ENCODE measurements at places on chromosomes 6 and 20.

GRCh38 chr6:26454631-26455030 is 3.1 kb upstream of the BTN2A1 start:
- no peak for DNase-seq

- no peak for DNase-seq
Measured at GRCh38 chr6:37761554-37762271, 57.8 kb upstream of the ZFAND3 start.

DNA sequence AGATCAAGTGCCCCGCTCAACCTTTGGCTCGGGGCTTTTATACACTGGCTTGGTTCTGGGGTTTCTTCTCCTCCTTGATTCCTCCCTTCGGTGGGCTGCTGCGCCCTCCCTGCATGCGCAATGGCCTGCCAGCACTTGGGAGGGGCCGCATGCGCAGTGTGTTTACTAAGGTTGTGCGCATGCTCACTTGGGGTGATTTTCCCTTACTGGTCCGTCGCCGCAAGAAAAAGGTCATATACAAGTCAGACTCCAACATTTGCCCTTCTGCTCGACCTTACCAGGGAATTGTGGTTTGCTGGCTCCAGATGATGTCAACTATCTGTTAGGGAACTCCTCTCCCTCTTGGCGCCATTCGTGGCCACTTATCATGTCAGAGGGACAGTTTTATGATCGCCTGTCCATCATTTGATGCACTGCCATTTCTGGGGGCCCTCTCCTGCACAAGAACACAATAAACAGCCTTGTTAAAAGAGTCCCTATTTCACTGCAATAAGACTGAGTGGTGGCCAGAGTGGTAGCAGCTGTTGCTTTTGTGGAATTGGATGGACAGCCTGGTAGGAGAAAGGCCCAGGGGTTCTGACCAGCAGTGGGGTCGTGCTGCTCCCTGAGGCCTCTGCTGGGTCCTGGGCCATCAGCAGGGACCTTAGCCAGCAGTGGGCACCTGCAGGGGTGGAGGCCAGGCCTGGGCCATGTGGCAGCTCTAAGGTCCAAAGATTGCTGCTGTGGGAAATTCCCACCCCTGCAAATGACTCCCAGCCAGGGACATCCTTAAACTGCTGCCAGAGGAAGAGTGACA is 2.8 kb upstream of the LBP start:
- DNase-seq = no peak

DNA sequence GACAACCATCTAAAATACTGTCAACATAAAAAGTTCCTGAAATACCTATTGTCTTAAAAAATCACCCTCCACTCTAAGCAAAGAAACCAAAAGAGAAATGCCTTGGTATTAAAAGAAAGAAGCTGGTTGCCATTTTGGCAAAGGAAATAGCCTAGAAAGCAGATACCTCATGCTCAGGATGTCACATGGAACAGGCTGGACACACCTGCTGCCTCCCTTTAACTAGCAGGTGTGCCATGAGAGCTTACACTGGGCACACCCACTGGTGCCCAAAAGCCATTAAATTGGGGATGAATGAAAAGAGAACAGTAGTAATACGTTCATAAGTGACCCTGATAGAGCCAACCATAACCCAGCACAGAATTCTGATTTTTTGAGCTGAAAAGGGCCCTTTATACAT is 1.5 kb downstream of the SLC23A2 start:
- no peak for DNase-seq

DNA sequence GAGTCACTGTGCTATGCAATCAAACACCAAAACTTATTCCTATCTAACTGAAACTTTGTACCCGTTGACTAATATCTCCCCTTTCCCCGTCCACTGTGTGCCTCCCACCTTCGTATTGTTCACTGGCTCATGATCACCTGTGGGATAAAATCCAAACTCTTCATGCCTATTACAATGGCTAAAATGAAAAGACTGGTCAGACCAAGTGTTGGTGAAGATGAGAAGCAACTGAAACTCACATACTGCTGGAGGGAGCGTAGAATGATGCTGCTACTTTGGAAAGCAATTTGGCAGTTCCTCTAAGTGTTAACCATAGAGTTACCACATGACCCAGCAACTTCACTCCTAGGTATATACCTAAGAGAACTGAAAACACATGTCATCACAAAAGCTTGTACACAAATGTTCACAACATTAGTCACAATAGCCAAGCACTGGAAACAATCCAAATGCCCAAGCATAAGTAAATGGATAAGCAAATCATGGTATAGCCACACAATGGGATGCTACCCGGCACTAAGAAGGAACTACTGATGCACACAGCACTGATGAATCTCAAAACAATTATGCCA is 13.1 kb downstream of the RPS10 start:
- DNase-seq = no peak

GRCh38 chr6:63716169-63716568 is 80.6 kb downstream of the PHF3 start:
- DNase-seq = no peak

- DNase-seq = no peak
Measured at GRCh38 chr20:38121741-38122140, 43.3 kb downstream of the TGM2 start.

DNA sequence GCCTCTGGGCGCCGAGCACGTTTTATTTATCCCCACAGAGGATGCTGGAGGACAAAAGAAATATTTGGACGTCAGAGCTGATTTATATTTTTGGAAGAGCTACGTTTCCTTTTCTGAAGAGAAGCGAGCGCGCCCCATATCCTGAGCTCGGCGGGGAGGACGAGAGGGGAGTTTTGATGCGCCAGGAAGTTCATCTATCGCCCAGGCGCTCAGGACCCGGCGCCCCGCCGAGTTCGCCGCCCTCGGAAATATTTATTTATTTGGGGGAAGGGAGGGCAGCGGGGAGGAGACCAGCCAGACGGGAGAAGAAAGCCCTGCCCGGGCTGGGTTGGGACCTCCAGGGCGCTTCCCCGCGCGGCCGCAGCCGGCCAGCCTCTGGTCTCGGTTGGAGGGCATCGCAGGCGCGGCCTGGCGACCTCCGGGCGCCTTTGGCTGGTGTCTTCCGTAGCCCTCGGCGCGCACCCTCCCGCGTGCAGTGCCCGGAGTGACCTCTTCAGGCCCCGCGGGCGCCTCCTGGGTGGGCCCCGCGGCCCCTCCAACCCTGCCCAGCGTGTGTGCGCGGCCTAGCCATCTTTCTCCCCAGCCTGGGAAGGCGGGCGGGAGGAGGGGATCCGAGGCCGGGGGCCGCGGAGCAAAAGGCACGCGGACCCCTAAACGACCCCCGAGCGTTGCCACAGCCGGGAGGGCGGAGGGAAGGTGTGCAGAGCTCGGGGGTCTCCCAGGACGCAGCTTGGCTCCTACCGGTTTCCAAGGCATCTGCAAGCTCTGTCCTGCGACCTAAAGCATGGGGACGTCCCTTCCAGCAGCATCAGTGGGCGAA is 5.4 kb upstream of the FOXF2 start:
- no peak for DNase-seq

DNA sequence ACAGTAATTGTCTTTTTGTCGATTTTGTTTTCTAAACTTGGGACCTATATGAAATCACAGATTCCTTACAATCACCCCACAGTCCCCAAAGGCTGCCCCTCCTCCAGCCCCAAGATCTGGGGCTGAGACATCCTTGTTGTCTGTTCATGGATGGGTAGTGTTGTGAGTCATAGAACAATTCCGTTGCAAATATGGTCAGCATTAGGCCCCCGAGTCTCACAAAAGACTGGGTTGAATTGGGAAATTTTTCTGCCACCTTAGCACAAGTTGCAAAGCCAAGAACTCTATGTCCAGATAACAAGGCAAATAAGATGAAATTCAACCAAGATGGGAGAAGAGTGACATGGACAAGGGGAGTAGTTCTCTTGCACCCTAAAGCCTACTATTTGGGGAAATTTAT is 10.5 kb upstream of the TAB2 start:
- DNase-seq = no peak

DNA sequence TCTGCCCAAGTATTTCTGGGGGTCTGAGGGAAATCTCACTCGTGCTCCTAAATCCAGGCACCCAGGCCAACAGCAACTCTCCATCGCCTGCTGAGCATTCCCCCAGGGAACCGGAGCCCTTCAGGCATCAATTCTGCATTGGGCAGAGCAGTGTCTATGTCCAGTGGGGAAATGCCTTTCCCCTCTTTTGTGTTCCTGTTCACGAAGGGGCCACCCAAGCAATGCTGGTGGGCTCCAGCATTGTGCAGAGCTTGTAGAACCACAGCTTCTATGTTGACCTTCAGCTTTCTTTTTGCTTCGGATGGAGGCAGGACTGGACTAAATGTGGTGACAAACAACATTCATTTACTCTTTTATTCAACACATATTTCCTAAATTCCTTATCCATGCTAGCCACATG is 27.2 kb upstream of the DDR1 start:
- no peak for DNase-seq

- no peak for DNase-seq
Measured at GRCh38 chr6:84618836-84619235, 145.6 kb downstream of the TBX18 start.

- no peak for DNase-seq
Measured at GRCh38 chr6:158765499-158766068, 53.6 kb downstream of the EZR start.

GRCh38 chr6:128465368-128466343 is 54.7 kb downstream of the PTPRK start:
- no peak for DNase-seq

GRCh38 chr6:149843051-149843633 is 21.0 kb downstream of the LRP11 start:
- no peak for DNase-seq

DNA sequence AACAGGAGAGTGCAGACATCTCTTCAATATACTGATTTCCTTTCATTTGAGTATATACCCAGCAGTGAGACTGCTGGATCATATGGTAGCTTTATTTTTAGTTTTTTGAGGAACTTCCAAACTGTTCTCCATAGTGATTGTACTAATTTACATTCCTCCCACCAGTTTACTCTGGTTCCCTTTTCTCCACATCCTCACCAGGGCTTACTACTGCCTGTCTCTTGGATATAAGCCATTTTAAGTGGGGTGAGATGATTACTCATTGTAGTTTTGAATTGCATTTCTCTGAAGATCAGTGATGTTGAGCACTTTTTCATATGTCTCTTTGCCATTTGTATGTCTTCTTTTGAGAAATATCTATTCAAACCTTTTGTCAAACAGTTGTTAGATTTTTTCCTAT is 64.9 kb upstream of the HMGCLL1 start:
- no peak for DNase-seq

- DNase-seq = no peak
Measured at GRCh38 chr20:51319522-51319921, 223.0 kb downstream of the NFATC2 start.

- DNase-seq = no peak
Measured at GRCh38 chr6:111773501-111774345, 99.5 kb downstream of the FYN start.

GRCh38 chr20:57996465-57996864 is 232.0 kb downstream of the ANKRD60 start:
- DNase-seq = no peak

- DNase-seq = peak; percentile 74
Measured at GRCh38 chr6:154410619-154411072, 54.0 kb upstream of the IPCEF1 start.

DNA sequence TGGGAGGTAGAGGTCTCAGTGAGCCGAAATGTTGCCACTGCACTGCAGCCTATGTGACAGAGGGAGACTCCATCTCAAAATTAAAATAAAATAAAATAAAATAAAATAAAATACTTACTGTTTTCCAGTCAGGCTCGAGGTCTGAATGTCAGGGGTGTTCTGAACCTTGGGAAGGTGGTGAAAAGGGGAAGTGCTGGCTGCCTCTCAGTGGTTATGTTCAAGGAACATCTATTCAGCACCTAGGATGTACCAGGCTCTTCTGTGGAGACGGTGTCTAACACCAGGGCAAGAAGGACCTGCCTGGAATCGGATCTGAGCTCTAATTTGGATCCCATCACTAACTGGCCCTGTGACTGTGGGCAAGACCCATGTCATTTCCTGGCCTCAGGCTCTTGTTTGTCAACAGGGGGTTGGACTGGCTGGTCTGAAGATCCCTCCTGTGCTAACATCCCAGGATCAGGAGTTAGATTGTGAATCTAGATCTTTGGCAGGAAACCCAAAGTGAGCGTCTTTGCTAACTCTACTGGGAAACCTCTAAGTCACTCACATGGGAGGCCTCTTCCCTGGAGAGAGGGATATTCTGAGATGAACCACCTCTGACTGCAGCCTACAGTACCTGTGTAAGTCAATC is 63.4 kb upstream of the SIRPG start:
- DNase-seq = no peak

DNA sequence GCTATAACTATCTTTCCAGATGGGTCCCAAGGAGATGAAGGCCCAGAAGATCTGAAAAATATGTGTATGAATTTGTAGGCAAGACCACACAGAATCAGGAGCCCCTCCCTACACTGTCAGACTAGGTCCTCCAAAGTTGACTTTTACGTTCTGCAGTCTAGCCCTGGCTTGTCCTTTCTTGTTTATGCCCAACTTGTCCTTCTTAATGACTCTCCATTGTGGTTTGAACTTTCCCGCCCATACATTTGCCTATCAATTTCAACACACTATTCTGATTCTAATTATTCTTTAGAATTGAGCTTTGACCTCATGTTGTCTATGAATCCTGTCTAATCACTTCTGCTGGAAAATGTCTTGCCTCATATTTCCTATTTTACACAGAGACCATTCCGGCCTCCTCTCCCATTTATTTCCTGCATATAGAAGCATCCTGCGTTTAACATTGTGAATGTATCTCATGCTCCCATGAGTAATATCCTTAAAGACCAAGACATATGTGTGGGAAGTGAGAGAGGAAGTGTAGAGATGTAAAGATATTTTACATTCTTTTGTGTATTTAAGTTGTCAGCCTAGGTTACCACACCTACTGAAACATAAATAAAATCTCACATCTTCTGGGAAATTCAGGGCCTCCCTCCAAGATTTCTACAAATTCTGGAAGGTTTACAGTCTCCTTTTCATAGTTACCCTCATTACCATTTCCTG is 348.3 kb downstream of the BCKDHB start:
- no peak for DNase-seq

GRCh38 chr6:8627085-8627861 is 191.9 kb upstream of the SLC35B3 start:
- DNase-seq = no peak

GRCh38 chr6:41132254-41132653 is 21.9 kb downstream of the TREML1 start:
- DNase-seq = no peak

DNA sequence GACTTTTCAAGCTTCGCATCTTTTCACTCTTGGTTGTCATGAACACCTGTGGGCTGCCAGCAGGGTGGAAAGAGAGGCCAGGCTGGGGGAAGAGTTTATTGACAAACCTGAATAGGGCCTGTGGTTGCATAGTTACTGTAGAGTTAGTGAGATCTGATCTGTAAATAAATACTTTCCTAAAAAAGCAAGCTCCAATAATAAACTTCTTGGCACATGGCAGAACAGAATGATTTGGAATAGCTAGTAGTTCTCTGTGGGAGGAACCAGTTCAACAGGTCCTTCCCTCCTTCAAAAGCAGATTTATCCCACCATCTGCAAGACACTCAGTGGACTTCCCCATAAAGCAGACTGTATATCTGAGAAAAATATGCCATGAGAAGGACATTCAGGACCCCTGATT is 445.0 kb downstream of the HACE1 start:
- DNase-seq = no peak

- no peak for DNase-seq
Measured at GRCh38 chr20:37277253-37277593, 12.2 kb upstream of the MANBAL start.

Measured in NCI-H2107 (cell line).